Femur (tissue), 1 donor: ENCODE measurements at places on chromosomes 7 and 10.

DNA sequence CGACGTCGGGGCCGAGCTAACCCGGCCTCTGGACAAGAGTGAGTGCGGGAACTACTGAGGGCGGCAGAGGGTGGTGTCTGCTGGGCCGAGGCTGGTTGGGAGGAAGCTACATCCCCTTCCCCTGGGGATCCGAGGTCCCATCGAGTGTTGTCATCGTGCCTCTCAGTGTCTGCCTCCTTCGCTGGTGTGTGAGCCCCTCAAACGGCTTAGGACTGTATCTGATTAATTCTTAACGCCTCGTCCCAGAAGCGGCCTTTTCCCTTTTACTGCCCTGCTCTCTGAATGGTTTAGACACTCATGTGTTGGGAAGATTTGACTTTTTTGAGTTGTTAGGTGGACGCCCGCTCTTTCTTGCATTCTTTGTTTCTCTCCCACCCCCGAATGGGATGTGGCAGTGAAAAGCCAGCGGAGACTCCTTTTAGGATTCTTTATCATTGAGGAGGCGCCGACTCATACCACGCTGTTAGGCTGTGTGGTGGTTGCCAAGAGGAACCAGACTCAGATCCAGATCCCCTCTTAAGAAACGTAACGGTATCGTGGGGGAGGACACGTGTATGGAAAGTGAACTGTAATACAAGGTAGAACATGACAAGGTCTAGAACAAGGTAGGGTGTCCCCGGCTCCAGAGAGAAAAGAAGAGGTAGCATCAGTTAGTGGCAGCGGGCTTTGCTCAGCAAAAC lies 631 bp downstream of the SUPV3L1 start:
- no peak for DNase-seq

DNA sequence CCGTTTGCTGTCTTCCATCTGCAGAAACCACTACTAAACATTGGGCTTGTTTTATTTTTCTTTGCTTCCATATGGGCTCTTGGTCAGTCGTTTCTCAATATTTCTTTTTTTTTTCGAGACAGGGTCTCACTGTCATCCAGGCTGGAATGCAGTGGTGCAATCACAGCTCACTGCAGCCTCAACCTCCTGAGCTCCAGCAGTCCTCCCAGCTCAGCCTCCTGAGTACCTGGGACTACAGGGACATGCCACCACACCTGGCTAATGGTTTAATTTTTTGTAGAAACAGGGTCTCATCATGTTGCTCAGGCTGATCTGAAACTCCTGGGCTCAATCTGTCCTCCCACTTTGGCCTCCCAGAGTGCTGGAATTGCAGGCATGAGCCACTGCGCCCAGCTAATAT lies 163.1 kb downstream of the LYZL1 start:
- no peak for DNase-seq

GRCh38 chr10:101452593-101452992 lies 98.6 kb downstream of the BTRC start:
- no peak for DNase-seq

DNA sequence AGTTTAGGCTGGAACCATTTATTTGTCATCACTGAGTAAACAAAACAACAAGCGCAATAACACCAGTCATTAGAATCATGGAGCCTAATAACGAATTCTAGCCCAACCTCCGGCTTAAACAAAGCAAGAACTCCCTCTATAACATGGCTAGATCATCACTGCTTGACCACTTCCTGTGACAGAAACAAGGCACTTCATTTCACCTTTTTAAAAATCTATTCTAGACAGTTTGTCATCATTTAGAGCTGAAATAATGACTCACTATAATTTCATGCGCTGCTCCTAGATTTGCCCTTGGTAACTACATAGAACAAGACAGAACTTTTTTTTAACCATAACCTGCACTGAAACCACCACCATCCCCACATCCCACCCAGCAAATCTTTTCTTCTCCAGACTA lies 81.3 kb downstream of the OSBPL3 start:
- DNase-seq = no peak
